ENCODE measurements at places on chromosomes 12 and 14.

- no peak for DNase-seq
Measured at GRCh38 chr12:49664167-49664566, 40.8 kb downstream of the PRPF40B start.

DNA sequence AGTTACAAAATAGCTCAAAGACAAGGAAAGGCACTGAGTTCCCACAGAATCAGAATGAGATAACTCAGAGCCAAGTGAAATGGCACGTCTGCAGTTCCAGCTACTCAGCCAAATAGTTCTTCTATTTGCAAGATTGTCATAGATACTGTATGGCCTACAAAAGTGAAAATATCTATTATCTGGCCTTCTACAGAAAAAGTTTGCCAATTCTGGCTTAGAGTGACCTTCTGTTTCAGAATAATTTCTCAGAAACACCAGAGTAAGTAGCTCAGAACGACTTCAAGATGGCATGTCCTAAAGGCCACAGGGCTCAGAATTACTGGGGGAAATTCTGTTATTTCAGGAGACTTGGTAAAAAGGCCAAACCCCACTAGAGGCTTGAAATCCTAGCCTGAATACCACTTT lies 10.7 kb upstream of the RTRAF start:
- no peak for DNase-seq

DNA sequence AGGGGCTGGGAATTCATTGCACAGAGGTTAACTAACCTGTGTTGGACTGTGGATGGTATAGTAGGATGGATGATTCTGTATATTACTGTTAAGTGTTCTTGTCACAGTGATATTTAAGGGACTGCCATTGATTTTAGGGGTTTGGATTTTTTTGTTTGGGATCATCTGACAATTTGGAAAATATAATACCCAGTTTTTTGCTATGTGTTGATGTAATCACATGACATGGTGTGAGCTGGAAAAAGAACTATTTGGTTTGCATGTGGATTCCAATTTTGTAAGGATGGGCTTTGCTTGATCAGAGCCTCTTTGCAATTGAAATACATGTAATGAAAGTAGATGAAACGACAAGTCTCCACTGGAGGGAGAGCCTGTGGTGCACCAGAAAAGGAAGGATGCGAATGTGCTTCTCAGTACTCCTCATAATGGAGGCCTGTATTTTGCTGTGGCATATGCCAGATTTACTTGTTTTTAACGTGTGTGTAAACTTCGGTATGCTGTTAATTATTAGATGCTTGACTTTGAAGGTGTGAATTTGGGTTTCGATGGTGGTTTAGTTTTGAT lies 2.7 kb downstream of the DYRK2 start:
- DNase-seq, result peak; percentile 14

GRCh38 chr12:108211157-108211556 lies 82.1 kb downstream of the WSCD2 start:
- no peak for DNase-seq

GRCh38 chr12:130016194-130016593 lies 112.4 kb upstream of the TMEM132D start:
- DNase-seq, result no peak

DNA sequence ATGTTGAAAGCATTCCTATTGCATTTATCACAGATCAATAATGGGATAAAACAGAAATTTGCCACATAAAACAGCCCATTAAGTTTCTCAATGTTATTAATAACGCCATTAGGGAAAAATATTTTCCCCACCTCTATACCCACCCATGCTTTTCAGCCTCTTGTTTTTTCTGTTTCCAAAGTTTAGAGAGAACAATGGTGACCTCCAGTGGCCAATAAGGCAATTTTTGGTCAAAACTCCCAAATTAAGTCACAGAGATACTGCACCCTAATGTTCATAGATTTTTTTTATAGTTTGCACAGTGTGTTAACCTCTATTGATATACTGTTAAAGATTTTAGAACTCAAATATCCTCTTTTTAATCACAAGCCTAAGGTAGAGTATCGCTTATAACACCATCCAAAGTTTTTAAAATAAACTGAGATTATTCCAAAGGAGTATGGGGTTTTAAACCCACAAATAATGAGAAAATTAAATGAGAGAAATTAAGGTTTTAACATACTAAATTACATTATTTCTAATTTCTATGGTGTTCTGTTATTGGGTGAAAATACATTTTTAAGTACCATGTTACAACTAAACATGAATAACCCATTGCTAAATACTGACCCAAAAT lies 184.7 kb upstream of the DCN start:
- no peak for DNase-seq

DNA sequence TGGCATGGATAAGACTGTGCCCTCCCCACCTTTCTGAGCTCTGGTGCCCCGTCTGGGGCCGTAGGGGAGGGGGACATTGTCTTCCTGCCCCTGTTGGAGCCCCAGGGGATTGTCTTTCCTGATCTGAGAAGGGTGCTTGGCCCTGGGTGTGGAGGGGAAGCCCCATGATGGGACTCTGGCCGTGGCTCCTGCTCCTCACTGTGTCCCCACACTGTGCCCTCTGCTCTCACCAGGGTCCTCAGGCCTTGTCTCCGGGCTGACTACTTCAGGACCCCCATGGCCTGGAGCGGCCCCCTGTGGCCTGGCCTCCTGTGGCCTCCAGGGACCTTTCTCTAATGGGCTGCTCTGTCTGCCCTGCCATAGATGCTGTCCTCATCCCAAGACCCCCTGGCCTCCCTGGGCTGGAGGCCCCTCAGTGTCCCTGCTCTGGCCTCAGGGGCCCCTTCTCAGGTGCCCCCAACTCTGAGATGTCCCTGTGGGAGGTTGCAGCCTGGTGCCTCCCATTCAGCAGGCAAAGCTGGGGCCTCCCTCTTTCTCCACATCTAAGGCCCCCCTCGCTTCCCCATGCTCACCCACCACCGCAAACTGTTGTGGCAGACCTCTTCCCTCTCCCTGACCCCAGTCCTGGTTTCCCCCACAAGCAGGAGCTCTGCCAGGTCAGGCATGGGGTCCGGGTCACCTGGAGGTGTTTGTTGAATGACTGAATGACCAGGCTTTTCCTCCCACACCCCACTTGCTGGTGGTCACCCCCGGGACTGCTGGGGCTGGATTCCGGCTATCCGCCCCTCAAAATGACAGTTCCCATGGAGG lies 4.0 kb downstream of the KIF26A start:
- DNase-seq, result no peak

All from MV-4-11 (cell line).